CD4-positive, alpha-beta memory T cell (primary cell): ENCODE measurements at places on chromosomes 6 and 20.
A peak's percentile ranks its signal among the peaks of the same experiment; 100 is the strongest.

DNA sequence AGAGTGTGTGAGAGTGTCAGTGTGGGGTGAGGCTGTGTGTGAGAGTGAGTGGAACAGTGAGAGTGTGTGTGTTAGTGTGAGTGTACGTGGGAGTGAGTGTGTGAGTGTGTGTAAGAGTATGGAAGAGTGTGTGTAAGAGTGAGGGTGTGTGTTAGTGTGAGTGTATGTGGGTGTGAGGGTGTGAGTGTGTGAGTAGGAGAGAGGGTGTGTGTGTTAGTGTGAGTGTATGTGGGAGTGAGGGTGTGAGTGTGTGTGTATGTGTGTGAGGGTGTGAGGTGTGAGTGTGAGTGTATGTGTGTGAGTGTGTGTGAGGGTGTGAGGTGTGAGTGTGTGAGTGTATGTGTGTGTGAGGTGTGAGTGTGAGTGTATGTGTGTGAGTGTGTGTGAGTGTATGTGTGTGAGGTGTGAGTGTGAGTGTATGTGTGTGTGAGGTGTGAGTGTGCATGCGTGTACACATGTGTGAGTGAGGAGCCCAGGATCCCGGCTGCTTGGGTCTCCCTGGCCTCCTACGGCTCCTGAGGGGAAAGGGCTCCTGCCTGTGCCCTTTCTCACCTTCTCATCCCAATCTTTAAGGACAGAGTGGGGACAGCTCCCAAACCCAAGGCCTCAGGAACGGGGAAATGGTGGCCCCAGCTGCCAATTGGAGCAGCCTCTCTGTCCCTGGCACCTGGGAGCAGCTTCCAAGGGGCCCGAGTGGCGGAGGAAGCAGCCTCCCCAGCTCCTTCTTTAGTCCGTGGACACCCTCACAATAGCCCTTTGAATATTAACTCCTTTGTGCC is 100.2 kb downstream of the PSMB1 start:
- no peak for DNase-seq

DNA sequence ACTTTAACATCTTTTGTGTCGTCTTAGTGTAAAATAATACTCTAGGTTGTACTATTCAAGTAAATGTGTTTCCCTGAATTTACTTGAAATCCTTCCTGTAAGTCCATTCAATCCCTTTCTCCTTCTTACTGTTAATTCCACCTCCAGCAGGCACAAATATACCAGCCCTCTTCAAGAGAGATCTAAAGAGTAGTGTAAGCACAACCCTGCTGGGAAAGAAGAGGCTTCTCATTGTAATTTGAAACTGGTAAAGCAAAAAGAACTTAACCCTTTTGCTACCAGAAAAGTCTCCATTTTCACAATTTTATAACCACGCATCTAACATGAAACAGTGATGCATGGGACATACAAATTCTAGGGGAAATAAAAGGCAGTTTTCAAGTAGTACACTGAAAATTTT is at the start of gene BMP5:
BMP5 (minus strand) TSS at position 191 of the 400 bp plus-strand sequence. CDS start 725 bp downstream, outside the sequence.
- no peak for DNase-seq

- no peak for DNase-seq
Measured at GRCh38 chr20:11230999-11231398, 557.2 kb upstream of the JAG1 start.

- DNase-seq = peak; percentile 3
Measured at GRCh38 chr6:113855500-113856374, 1.4 kb upstream of the MARCKS start.

DNA sequence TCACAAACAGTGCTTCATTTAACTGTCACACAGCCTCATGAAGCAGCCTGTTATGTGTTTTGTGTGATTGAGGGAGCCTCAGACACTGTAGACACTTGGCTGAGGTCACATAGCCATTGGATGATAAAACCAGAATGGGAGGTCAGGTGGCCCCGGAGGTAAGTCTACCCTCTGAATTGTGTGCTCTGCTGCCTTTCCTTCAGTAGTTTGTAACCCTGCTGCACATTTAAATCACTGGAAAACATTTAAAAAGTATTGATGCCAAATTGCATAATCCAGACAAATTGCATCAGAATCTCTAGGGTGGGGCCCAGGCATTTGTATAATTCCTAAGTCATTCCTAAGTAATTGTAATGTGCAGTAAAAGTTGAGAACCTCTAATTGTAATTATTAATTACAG is 85.2 kb upstream of the ECI2 start:
- no peak for DNase-seq

DNA sequence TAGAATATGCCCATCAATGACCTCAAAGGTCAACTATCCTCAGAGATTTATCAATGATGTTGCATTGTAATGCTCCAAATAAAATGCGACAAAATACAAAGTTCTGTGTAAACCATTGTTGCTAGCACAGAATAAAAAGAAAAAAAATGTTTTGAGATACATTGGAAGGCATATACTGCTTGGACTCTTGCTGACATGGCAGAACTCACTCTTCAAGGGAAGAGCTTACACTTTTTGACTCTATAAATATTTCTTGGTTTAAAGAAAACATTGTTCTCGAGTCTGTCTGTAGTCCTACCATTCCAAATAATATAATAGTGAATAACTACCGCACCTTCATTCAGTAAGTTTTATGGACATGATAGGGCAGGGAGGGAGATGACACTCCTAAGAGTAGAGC is 178.7 kb upstream of the RSPO3 start:
- no peak for DNase-seq

DNA sequence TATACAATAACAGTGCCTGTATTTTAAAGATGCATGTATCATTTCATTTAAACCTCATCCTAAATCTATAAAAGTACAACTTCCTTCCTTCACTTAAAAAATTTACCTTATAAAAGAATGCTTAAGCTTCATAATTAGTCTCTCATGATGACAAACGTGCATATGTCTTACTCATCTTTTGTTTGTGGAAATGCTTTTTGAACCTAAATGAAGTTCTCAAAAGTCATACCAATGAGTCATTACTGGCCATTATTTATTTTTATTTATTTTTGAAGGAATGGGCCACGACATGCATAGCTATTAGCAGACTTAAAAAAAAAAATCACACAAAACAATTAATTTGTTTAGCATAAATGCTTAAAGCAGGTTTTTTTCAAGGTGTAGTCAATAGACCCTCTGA is 3.7 kb downstream of the TFB1M start:
- DNase-seq = no peak

DNA sequence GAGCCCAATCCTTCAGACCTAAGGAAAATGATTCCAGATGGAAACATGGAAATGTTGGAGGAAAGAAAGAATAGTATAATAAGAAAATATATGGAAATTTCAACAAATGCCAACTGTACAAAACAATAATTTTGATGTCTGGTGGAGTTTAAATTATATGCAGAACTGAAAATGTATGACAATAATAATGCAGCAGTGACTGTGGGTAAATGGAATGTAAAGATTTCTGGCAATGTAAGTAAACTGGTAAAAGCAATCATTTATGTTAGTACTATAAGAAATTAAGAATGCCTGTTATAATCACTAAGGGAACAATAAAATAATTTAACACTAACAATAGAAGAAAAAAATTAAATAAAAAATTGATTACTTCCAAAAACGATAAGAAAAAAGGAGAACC is 89.0 kb downstream of the EDN1 start:
- no peak for DNase-seq

DNA sequence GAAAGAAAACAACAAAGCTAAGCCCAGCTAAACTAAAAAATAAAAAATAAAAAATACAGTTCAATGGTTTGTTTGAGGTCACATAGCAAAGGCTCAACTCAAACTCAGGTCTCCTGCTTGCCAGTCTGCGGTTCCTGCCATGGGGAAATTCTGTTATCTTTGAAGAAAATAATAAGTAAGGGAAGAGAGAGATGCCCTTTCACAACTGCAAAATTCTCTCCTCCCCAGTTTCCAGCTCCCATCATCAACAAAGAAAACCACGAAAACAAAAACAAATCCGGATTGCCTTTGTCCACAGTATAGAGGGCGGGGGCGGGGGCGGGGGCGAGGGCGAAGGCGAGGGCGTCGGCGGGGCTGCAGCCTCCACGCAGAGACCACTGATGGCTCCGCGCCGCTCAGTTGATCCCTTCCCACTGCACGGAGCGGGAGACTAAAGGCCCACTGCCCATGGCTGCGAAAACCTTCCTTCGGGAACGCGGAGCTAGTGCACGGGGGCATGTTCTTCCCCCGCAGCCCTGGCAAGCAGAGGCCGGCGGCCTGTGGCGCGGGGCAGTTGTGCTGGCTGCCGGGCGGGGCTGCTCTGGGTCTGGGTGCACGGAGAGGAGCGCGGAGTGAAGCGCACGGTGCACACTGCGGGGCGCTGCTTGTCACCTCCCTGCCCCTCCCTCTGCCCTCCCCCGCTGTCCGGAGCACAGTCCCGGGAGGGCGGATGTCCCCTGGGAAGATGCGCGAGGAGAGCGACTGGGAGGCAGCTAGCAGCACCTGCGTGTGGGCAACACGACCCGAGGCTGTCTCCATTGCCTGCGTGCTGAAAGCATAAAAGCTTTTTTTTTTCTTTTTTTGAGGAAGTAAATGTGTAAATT is 54.1 kb upstream of the TPD52L1 start:
- DNase-seq = peak; percentile 25

DNA sequence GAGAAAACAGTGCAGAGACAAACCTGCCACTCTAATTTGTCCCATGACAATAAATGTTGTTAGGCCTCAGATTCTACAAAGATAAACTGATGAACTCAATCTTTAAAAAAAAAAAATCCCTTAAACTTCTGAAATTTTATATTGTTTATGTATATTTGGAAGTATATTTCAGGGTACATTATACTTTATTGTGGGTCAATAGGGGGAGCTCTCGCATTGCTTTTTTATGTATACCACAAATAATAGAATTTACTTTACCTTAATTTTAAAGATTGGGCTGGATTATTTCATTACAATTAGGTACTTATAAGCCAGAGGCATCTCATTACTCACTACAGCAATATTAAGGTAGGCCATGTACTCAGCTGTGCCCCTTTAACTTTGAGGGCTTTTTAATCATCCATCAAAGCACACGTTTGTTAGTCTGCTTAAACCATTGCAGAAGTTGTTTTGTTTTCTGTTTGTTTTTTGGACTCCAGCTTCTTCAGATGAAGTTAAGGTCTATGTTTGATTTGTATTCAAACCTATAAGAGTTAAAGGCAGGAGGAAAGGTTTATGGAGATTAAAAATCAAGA is 56.3 kb upstream of the EYA4 start:
- DNase-seq = no peak

DNA sequence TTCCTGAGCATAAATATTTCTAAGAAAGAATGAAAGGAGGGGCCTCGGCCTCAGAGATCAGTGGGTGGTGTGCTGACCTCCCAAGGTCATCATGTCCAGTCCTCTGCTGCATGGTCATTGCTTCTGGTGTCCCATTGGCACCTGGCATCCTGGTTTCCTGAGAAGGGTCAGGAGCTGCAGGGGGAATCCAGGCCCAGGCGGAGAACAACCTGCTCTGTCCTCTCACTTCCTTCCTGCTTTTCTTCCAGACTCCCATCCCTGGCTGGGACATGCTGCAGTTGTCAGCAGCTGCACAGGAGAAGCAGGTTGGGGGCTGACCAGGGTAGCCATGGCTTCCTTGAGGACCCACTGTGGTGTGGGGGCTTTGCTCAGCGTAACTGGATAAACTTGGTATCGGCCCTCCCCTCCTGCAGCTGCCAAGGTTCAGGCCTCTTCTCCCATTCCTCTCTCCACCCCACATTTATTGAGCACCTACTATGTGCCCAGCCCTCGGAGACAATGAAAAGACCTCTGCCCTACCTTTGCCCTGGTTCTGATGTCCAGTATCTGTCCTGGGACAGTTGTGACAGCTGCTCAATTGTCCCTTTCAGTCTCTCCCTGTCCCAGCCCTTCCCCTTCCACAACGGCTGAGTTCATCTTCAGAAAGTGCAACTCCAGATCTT is 155.2 kb downstream of the CEBPB start:
- DNase-seq = no peak

DNA sequence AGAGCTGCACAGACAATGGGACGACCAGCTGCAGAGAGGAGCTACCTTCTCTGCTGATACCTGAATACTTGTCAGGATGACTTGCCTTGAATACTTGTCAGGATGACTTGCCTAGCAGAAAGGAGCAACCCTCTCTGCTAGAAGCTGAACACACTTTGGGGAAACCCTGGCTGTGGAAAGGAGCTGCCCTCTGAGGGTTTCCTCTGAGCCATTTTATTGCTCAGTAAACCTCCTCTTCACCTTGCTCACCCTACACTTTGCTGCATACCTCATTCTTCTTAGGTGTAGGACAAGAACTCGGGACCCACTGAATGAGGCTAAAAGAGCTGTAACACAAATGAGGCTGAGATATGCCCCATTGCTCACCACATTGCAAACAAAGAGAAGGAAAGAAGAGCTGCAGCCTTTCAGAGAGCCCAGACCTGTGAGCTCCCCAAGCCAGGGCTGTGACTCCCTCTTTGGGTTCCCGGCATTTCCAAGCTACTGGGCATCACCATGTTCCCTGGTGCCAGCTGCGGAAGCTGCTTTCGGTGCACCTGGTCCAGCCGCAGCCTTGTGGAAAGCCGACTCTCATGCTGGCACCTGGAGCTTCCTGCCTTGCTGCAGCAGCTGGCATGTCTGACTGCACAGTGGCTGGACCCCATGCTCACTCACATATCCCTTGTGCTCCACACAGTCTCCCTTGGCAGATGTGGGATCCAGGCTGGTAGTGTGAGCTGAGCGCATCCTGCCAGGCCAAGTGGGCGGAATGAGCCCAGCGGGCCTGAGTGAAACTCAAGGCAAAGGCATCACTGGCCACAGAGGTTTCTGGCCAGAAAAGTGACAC is 106.7 kb upstream of the AHI1 start:
- DNase-seq = no peak

DNA sequence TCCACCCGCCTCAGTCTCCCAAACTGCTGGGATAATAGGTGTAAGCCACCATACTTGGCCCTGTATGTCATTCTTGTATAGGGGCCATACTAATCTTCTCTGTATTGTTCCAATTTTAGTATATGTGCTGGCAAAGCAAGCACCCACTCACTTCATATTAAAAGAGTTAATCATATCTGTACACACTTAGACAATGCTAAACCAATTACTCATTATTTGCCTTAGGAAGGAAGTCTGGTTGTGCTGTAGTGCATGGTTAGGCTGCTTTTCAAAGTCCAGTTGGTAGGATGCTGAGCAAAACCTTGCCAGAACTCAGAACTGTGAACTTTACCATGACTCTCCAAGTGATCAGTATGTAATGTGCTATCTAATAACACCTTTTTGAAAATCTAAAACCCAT is 88.6 kb downstream of the LIN28B start:
- no peak for DNase-seq

GRCh38 chr6:109963598-109964170 is 14.4 kb upstream of the GPR6 start:
- DNase-seq = no peak

- DNase-seq = no peak
Measured at GRCh38 chr6:137471986-137472385, 22.2 kb downstream of the OLIG3 start.

- DNase-seq = no peak
Measured at GRCh38 chr6:110705543-110705942, 109.7 kb downstream of the CDK19 start.

GRCh38 chr20:63314566-63315239 is 21.7 kb downstream of the COL20A1 start:
- no peak for DNase-seq

- DNase-seq = no peak
Measured at GRCh38 chr6:30922447-30922852, 8.4 kb downstream of the VARS2 start.
